Stimulated activated CD4-positive, alpha-beta T cell treated with anti-CD3 and anti-CD28 coated beads, Interleukin-2, amount 100 ng/mL, for 4 hours (primary cell): ENCODE measurements at places on chromosomes 6 and 20.

DNA sequence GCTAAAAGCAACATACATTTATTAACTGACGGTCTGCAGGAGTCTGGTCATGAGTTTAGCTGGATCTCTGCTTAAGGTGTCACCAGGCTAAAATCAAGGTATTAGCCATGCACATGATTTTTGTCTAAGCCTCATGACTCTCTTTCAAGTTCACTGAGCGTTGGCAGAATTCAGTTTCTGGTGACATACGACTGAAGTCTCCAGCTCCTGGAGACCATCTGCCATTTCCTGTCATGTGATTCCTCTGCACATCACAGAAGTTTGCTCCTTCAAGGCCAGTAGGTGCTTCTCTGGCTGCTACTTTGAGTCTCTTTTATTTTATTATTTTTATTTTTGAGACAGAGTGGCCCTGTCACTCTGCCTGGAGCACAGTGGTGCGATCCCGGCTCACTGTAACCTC lies 148.4 kb upstream of the EYA4 start:
- no peak for DNase-seq

GRCh38 chr6:129050086-129050485 lies 167.1 kb downstream of the LAMA2 start:
- DNase-seq, result no peak

DNA sequence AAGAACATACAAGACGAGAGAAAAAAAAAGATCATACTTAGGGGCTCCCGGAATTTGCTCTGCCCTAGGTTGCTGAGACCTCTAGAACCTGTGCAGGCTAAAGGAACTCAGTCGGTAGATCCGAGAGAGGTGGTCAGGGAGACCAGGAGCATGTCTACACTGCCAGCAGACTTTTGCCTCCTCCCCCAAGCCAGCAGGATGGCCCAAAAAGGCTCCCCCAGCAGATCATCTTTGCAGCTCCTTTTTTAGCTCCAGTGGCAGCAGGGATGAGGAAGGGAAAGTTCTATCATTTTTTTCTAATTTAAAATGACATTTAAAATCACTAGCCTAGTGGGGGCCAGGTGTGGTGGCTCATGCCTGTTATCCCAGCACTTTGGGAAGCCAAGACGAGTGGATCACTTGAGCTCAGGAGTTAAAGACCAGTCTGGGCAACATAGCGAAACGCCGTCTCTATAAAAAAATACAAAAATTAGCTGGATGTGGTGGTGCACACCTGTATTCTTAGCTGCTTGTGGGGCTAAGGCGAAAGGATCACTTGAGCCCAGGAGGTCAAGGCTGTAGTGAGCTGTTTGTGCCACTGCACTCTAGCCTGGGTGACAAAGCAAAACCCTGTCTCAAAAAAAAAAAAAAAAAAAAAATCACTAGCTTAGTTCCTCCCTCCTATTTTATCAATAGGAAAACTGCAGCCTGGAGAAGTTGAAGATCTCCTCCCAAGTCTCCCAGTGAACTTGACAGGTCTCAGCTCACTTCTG lies 69.3 kb upstream of the MYL9 start:
- no peak for DNase-seq

- no peak for DNase-seq
Measured at GRCh38 chr6:80148220-80148619, 41.7 kb downstream of the BCKDHB start.

- no peak for DNase-seq
Measured at GRCh38 chr20:62682912-62683517, 25.6 kb upstream of the NTSR1 start.

DNA sequence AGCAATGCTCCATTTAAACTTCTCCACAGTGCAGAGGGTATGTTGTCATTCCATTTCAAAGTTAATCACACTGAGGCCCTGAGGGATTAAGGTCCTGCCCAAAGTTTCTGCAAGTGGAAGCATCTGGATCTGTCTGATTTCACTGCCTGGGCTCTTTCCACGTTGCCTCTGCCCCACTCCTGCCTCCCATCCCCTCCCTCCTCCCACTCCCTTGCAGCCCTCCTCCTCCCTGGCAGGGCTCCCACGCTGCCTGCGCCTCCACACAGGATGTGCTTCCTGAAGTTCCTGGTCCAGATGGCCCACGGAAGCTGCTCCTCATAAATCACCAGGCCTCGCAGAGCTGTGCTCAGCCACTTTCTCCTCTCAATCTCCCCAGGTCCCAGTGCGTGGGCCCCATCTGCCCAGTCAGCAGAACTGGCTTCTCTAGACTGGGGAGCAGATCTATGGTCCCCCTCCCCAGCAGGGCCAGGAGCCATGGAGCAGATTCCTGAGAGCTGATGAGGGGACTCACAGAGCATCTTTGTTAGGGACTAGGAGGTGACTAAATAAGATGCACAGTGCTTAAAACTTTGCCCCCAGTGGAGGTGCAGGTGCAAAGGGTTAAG lies 65.4 kb upstream of the MAFB start:
- no peak for DNase-seq

DNA sequence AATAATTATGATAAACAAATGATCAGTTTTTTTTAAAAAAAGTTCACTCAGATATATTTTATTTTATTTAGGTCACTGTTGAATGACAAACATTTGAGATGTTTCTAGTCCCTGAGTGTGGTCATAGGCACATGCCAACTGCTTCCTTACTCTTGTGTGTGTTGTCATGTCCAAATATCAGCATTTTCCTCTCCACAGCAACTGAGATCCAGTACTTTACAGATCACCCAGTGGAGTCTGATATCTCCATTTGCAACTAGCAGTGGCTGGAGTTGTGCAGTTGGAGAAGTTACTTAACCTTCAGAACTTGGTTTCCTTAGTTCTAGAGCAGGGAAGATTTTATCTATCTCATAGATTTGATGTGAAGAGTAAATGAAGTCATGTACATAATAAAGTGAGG lies 101.3 kb downstream of the MYB start:
- no peak for DNase-seq

DNA sequence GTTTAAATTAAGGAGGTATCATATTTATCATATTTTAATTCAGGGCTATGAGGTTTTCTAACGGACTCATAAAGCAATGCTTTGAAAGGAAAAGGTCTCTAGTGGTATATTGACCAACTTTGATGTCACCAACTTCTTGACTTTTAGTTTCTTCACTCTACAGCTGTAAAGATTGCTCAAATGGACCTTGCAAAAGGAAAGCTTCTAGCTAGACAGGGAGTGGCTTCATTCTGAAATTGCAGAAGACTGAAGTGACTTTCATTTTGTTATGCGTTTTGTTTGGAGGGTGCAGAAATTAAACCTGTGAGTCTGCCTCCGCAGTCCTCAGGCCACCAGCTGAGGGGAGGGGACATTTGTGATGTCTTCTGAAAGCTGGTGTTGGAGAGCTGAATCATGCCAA lies 95.7 kb downstream of the SLC24A3 start:
- DNase-seq, result no peak

- no peak for DNase-seq
Measured at GRCh38 chr6:93701526-93701925, 282.2 kb upstream of the EPHA7 start.
